Hypothalamus (tissue), 51 donors: ENCODE measurements at places on chromosomes 4 and X.

GRCh38 chr4:33381816-33382215 lies 2661.6 kb downstream of the PCDH7 start:
- no peak for DNase-seq

DNA sequence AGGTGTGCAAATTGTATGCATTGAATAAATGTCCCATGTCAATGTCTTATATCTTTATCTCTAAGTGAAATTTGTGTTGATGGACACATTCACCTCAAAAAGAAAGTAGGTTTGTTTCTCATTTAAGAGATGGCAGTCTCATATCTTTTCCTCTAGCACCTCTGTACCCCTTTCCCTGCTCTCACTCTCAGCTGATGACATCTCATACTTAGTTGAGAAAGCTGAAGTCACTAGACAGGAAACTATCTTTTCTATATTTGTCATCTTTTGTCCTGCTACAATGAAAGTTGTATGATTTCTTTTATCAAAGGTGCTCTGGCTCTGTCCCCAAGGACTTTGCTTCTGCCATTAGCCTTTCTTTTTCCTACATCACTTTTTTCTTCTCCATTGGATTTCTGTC lies 84.0 kb upstream of the GRPR start:
- DNase-seq: no peak

DNA sequence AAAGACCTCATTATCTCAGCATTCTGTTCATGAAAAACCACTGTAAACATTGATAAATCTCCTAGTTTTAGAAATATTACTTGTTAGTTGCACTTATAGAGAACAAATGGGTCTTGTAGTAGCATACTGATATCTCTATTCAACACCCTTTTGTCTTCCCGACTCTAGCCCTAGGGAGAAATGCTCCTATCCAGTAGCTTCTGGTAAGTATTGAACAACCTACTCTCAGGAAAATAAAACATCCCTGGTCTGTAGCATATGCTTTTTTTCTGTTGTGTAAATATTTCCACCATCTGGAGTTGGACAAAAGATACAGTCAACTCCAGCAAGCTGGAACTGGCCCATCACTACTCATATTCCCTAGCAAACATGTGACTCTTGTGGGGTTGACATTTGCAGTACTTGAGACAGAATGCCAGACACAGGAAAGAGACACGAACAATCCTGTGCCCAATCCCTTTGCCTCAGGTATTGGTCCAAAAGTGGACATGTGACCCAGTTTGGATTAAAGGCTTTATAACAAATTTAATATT lies 188.2 kb downstream of the GC start:
- DNase-seq: no peak

GRCh38 chrX:15747626-15748173 lies 9.6 kb downstream of the CA5B start:
- no peak for DNase-seq

DNA sequence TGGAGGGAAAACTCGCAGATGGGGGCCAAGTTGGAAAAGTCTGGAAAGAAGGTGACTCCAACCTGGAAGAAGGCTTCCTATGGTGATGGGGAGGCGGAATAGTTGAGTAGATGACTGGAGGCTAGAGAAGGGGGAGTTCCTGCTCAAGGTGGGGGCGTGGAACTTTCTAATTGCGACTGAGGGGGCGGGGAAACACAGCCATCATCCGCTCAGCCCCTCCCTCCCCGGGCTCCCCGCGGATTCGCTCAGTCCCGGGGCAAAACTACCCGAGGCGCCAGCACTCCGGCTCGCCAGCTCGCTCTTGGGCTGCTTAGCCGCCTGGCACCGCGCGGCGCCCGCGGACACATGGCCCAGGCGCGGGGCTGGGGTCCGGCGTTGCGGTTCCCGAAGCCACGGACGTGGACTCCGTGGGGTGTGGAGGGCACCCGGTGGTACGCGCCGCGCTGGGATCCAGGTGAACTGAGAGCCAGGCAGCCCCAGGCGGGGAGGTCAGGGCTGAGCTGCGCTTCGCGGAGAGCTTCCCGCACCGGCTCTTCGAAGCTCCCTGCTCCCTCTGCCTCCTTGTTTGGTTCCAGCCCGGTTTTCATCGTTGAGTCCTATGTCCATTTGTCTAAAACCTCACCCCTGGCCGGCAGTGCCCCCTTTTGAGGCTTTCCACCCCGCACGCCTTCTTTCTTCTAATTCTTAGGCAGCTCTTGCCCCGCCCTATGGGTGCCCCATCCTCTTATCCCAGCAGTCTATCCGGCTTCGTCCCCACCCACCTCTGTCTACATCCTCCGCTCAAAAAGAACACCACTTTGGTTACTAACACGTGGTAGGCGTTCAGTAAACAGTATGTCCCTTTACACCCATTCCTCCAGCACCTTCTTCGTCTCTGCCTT lies 38.9 kb downstream of the STARD8 start:
- no peak for DNase-seq

DNA sequence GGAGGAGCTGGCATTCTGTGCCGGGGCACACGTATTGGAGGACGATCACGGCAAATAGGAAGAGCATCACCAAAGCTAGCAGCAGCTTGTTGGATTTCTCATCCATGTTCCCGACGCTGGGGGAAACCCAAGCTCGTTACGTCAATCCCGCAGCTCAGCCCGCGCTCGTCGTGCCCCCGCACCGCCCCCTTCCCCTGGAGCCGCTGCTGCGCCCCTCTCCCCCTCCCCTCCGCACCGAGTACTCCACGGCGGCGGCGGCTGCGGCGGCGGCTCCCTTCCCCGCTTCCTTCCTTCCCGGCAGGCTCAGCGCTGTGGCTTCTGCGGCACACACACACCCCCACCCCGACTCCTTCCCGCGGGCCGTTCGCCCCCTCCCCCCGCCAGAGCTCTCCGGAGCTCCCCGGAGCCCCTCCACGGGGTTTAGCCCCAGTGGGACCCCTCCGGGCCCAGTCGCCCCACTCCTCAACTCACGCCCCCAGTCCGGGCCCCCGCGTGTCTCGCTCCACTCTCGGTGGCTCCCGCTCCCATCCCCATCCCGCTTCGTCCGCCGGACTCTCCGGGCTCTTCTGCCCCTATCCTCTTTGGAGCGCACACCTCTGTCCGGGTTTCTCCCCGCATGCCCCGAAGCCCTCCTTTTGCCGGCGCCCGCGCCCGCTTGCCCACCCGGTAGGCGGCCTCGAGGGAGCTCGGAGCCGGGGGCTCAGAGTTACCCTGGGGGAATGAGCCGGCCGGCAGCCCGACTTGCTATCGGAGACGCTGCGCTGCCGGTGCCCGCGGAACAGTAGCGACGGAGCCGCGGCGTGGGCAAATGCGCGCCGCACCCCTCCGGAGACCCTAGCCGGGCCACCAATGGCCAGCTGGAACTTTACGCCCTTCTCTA lies 978 bp downstream of the HS6ST2 start:
- DNase-seq: no peak

- no peak for DNase-seq
These were observed 85.2 kb upstream of the LNX1 start for GRCh38 chr4:53676402-53676871.

DNA sequence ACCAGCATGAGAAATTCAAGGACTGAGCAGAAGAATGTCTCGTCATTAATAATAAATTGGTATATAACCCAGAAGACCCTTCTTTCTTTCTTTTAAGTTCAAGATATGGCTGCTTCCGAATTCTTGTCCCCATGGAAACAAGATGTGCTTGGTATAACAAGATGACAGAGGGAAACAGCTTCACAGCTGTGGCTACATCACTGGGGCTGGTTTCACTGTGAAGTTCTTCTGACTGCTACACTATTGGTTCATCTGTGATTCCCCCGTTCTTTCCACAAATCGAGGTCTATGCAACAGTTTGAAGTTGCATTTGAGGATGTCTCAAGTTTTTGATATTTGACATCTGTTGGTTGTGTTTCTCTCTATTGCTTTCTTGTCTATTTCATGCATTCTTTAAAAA lies 12.3 kb upstream of the DTHD1 start:
- DNase-seq: no peak

- DNase-seq: no peak
These were observed 134.5 kb upstream of the IL15 start for GRCh38 chr4:141501931-141502330.
